ENCODE measurements at places on chromosomes 6 and 20.

DNA sequence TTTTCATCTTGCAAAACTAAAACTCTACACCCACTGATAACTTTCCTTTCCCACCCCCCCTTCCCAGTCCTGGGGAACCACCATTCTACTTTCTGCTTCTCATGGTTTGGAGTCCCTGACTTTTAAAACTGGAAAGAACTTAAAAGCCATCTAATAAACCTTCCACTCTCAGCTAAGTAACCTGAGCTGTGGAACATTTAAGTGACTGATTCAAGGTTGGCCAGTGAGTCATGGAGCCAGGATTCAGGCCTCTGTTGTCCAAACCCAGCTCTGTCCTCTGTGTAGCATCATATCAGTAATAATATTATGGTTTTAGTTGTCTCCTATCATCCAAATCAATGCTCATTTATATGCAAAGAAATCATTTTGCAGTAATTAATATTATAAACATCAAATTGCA lies 176.0 kb upstream of the NT5E start:
- no peak for DNase-seq

DNA sequence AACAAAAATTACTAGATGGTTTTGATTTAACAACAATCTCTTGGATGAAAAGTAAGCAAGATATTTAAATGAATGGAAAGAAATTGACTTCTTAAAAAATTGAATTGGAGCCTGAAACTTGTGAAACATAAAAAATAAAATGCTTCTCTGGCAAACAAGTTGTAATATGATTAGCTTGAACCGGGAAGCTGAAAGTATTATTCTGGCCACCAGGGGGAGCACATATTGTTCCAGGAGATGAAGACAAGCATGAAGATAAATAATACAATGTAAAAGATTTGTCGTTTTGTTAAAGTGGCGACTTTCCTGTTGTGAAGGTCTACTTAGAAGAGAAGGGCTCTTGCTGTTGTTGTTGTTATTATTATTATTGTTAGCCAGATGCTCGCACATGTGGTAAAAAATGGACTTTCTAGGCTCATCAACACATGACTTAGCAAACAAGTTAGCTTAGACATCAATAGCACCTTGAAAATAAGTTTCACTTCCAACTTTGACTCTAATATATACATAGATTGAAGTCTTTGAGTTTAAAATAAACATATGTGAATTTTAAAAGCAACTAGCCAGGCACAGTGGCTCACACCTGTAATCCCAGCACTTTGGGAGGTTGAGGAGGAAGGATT lies 14.2 kb downstream of the PAX1 start:
- no peak for DNase-seq

DNA sequence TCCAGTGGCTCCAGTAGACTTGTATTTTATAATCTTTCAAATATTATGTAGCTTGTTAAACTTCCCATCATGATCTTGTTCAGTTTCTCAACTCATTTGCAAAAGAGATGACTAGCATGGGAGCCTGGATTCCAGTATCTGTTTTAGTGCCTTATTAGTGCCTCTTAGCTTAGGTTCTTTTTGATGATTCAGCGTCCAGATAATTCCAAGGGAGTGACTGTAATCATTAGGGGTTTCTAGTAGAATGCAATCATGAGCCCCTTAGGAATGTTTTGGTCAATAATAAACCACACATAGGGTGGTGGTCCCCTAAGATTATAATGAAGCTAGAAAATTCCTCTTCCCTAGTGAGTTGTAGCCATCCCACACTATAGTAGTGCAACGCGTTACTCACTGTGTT lies 7.0 kb downstream of the CD2AP start:
- no peak for DNase-seq

DNA sequence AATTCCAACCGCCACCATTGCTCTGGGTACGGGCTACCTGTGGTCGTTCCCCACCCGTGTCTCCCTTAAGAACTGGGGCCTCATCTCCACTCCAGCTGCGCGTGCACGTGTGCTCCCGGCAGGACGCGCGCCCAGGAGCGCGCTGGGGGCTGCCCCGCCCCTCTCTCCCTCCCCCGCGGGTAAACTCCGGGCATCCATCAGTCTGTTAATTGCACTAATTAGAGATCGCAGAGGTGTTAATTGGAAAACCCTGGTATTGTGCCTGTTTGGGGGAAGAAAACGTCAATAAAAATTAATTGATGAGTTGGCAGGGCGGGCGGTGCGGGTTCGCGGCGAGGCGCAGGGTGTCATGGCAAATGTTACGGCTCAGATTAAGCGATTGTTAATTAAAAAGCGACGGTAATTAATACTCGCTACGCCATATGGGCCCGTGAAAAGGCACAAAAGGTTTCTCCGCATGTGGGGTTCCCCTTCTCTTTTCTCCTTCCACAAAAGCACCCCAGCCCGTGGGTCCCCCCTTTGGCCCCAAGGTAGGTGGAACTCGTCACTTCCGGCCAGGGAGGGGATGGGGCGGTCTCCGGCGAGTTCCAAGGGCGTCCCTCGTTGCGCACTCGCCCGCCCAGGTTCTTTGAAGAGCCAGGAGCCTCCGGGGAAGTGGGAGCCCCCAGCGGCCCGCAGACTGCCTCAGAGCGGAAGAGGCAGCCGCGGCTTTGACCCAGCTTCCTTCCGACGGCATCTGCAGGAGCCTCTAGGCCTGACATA lies 14.4 kb downstream of the FOXP4 start:
- DNase-seq: peak; percentile 94

GRCh38 chr20:62131560-62132320 lies 9.5 kb downstream of the LSM14B start:
- DNase-seq: no peak

- DNase-seq: no peak
Observed at GRCh38 chr20:40749985-40750506, 61.0 kb upstream of the MAFB start.

DNA sequence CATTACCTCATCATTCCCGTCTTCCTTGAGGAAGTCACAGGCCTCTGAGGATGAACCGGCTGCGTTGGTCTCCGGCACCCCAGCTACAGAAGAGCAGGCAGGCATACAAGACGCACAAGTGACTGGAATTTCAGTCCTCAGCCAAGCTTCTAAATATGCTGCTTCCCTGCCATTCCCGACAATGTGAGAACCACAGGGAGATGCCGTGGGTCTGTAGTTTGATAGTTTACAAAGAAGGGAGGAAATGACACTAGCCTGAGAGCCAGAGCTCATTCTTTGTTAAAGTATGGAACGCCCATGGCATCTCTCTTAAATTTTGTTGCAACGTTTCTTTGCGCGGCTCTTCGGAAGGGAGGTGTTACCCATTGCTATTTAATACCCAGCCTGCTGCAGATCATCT lies 25.7 kb downstream of the HEBP2 start:
- DNase-seq: no peak

GRCh38 chr6:132790450-132790849 lies 8.0 kb downstream of the SLC18B1 start:
- DNase-seq: no peak

GRCh38 chr6:128754658-128755256 lies 128.2 kb upstream of the LAMA2 start:
- DNase-seq: no peak

DNA sequence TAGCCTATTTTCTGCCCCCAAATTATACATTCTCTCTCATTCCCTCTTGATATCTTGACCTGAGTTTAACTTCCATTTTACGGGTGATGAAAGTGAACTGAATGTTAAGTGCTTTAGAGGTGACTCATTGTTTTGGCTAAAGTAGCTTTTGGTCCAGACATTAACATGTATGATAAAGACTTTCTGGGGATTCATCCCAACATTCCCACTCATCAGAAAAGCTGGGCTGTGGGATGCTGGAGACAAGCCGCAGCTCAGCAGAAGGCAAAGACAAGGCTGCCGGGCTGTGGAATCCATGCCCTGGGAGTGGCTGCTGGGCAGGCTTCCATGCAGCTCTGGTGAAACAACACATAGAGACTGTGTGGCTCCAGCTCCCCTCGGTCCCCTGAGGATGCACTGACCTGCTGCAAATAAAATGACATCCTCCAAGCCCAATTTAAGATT lies 89.9 kb upstream of the SYNDIG1 start:
- DNase-seq: no peak

- DNase-seq: no peak
Observed at GRCh38 chr20:37075932-37076685, 19.7 kb downstream of the RBL1 start.

- no peak for DNase-seq
Observed at GRCh38 chr6:148250975-148251685, 91.5 kb upstream of the SASH1 start.

DNA sequence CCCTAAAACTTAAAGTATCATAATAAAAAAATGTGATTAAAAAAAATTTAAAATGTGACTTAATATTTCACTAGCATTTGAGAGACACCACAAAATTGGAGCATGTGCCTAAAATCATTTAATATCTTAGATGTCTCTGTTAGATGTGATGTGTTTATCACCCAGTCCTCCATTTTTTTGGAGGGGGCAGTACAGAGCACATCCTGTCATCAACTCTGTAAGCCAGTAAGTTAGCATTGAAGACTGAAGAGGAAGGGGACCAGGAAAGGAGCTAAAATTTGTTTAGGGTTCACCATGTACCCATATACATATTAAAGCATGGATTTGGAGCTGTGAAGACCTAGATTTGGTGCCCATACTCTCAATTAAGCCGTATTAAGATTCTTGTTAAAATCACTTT lies 30.7 kb upstream of the ADIG start:
- no peak for DNase-seq

GRCh38 chr20:44571362-44571988 lies 10.9 kb upstream of the PKIG start:
- DNase-seq: no peak

DNA sequence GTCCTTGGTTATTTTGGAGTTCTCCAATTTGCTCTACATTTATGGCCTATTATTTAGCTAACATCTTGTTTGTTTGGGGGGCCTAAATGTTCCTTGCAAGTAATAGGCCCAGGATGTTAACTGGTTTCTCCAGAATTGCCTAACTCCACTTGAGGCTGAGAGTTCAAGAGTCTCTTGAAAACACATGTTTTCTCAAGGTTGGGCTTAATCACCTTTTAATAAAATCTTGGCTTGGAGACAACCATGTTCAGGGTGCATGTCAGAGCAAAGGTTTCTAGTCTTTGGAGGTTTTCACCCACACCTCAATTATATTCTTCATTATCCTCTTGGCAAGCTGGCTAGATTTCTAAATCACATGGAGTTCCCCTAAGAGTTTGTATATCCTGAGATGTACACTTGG lies 54.2 kb downstream of the KLHL31 start:
- DNase-seq: no peak

- no peak for DNase-seq
Observed at GRCh38 chr6:151285122-151285521, 45.4 kb downstream of the AKAP12 start.

DNA sequence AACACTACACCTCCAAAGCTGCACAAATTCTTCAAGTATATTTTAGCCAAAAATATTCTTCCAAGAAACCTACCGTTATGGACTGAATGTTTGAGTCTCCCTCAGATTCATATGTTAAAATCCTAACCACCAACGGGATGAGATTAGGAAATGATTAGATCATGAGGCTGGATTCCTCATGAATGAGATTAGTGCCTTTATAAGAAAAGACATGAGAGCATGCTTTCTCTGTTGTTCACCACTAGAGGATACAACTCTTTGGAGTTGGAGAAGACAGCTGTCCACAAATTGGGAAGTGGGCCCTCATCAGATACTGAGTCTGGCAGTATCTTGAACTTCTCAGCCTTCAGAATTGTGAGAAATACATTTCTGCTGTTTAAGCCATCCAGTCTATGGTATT lies 7.1 kb upstream of the SLC17A4 start:
- DNase-seq: no peak

DNA sequence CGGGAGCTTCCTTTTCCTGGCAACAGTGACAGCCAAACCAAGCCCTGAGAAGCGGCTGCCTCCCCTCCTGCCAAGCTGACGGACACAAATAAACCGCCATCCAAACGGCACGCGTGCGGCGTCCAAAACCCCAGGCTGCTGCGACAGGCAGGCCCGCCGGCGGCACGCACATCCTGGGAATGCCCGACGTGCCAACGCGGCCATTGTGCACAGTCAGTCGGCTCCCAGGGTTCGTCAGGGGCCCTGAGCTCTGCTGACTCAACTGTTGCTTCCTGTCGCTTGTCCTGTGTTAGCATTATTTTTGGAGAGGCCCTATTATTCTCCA lies 6.8 kb downstream of the JAG1 start:
- no peak for DNase-seq

DNA sequence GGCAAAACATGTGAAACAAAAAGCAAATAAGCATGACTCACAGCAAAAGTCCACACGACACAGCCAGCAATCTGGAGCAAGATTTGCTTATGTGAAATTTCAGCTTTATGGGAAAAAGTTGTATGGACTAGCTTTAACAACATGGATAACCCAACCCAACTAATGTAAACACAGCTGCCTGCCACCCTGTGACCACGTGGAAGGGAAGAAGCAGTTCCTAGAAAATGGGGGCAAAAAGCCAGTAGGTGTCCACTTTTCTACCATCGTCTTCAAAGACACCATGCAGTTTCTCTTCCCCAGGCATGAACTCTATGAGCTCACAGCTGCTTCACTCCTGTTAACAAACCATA lies 425.4 kb upstream of the RNF217 start:
- no peak for DNase-seq

DNA sequence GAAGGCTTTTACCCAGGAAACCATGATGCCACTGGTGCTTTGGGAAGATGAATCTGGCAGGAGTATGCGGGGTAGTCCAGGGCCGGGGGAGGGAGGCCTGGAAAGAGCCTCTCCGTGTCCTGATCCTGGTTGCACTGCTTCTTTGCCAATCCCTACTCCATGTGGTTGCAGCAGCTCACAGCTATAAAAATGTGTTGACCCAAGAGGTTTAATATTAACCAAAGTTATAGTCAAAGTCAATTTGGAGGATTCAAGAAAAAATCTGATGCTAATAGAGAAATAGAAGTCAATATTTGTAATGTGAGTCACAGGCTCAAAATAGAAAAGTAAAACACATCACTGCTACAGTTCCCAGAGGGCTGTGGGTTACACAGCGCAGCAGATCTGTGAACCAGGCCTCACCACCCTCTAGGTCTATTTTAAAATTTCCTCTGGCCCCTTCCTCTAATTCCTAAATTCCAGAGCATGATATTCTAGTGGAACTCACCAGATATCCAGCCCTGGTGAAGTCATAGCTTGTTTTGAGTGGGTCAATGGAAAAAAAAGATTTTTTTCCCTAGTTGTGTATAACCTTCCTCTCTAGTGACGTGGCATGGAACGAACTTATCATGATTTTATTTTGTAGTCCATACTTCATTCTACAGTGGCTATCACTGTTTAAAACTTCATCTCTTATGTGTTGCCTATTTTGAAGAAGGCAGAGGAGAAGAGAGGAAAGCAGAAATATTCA lies 63.2 kb upstream of the BMP2 start:
- DNase-seq: no peak

GRCh38 chr20:15224199-15224598 lies 886.8 kb upstream of the FLRT3 start:
- DNase-seq: no peak

GRCh38 chr6:4380881-4381281 lies 245.5 kb upstream of the ECI2 start:
- DNase-seq: no peak

DNA sequence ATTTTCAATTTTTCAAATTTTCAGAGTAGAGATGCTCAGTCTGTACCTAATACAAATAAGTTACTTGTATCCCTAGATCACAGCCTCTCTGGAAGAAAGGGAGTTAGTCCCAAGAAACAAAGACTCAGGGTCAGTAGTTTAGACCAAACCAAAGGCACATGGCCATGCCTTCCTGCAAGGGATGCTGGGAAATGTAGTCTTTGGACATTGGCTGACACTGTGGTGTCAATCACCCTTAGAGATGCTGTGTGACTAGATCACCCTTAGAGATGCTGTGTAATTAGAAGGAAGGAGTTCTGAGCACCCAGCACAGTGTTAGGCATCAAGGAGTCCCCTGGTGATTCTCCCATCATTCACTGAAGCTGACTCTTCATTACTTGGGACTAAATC lies 202.1 kb downstream of the NFATC2 start:
- no peak for DNase-seq
